ENCODE measurements at places on chromosomes 12 and 14.

- no peak for DNase-seq
Measured at GRCh38 chr12:56461235-56462159, 6.9 kb upstream of the SPRYD4 start.

- DNase-seq: peak; percentile 96
Measured at GRCh38 chr12:42961395-42961794, 371.8 kb upstream of the PRICKLE1 start.

- no peak for DNase-seq
Measured at GRCh38 chr12:130563323-130563722, 152.8 kb downstream of the RIMBP2 start.

GRCh38 chr14:33917661-33918060 is 33.2 kb downstream of the EGLN3 start:
- DNase-seq: no peak

DNA sequence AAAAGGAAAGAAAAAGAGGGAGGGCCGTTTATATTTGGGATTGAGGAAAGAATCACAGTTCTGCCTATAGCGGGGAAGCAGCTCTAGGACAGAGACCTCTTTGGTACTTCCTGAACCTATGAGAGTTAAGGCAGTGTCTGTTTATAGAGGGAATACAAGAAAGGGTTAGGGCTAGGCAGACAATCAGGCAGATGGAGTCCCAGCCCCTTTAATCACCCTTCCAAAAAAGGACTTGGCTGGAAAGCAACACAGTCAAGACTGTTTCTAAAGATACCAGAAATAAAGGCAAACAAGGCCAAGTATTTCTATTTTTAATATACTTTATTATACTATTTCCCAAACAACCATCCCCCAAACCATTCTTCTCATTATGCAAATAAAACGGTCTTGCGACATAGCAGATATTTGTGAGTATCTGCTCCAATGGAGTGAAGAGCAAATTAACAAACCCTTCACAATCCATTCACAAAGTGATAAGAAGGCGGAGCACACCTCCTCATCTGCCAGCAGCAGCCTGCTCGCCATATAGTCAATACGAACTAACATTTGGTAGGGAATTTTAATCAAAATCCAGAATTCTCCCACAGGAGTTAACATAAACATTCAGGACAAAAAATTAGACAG is 697 bp upstream of the GRIP1 start:
- DNase-seq: no peak

GRCh38 chr14:36671149-36671548 is 9.5 kb downstream of the PAX9 start:
- no peak for DNase-seq

GRCh38 chr14:72652179-72652578 is 241.7 kb downstream of the DPF3 start:
- DNase-seq: no peak

DNA sequence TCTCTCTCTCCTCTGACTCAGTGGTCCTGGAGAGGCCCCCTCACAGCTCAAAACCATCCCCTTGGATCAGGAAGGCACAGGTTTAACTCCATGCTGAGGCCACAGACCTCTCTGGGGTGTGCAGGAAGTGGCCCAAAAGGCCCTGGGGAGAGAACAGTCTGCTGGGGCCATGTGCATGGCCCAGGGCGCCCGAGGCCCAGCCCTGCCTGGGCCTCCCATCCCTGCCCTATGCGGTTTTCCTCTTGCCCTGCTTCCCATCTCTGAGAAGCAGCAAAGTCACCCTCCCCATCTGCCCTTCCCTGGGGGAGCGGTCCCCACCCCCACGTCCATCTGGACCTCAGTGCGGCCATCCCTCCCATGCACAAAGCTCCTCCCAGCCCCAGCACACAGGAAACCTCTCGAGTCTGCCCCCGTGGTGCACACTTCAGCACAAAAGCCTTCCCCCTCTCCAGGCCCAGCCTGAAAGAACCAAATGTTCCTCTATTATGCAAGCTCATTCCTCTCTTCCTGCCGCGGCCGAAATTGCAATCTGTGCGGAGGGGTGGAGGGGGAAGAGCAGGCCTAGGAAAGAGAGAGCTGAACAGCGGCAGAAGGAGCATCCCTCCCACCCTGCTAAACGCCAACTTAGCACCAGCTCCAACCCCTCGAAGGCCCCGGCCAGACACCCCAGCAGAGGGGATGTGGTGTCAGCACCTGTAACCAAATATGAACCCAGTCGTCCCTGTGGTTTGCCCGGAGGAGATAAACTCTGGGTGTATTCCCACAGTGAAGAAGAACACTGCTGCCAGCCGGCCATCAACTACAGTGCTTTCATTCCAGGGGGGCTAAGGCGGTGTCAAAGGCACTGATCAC is 108.5 kb downstream of the SCARB1 start:
- no peak for DNase-seq

DNA sequence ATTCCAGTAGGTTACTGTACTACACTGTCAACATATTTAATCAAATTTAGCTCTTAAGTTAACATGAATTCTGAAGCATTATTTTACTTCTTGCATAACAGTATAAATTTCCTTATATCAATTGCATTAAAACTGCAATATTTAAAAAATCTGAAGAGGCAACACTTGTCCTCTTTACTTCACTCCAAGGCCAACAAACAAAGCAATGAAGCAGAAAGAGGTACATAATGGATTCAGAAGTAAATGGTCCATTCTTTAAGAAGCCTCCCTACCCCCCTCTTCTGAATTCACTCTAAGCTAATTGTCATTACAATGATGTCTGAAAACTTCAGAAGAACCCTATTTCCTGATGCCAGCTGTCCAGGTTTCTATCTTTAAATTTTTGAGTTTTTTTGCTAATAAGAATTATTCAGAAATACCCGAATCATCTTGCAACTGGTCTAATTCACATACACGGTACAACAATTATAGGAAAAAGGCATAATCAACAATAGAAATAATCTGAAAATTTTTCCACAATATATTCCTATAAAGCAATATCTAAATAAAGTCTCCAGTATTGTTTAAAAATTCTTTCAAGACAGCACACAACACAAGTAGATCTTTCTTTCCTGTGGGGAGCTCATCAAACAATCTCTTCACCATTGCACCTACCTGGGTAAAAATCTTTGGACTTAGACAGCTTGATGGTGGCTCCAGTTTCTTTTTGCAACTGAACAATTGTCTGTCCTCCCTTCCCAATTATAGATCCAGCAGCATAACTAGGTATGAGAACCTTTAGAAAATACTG is 2.9 kb downstream of the NOVA1 start:
- DNase-seq: no peak

GRCh38 chr12:110015132-110015531 is 15.9 kb downstream of the ANKRD13A start:
- DNase-seq: no peak

- no peak for DNase-seq
Measured at GRCh38 chr14:95776798-95777534, 63.0 kb upstream of the TCL1A start.

GRCh38 chr14:105047283-105048016 is 17.8 kb downstream of the GPR132 start:
- DNase-seq: no peak

DNA sequence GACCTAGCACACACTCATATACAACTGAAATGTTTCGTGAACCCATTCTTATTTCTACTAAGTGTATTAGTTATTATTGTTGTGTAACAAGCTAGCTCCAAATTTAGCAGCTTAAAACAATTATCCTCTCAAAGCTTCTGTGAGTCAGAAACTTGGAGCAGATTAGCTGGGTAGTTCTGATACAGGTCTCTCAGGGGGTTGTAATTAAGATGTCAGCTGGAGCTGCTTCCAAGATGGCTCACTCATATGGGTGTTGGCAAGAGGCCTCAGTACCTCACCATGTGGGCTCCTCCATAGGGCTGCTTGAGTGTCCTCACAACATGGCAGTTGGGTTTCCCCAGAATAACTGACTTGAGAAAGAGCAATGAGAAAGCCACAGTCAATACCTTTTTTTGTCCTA is 9.8 kb downstream of the GPR135 start:
- no peak for DNase-seq

GRCh38 chr12:92701441-92701840 is 1.3 kb upstream of the PLEKHG7 start:
- no peak for DNase-seq

- no peak for DNase-seq
Measured at GRCh38 chr12:86376052-86376451, 119.9 kb upstream of the MGAT4C start.

DNA sequence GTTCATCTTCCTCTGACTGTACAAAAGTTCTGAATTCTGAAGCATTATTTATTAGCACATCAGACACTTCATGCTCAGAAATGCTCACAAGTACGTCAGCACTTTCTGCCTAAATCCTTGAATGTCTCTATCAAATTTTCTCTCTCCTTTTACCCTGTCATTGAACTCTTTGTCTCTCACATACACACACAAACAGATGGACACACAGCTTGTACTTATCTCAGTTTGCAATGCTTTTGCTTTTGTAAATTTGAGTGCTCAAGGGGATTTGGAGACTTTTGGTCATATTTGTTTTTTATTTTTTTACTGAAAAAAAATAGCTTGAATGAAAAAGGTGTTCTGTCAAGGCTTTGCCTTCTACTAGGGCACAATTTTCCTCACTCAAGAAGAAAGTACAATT is 64.2 kb upstream of the PDZRN4 start:
- no peak for DNase-seq

DNA sequence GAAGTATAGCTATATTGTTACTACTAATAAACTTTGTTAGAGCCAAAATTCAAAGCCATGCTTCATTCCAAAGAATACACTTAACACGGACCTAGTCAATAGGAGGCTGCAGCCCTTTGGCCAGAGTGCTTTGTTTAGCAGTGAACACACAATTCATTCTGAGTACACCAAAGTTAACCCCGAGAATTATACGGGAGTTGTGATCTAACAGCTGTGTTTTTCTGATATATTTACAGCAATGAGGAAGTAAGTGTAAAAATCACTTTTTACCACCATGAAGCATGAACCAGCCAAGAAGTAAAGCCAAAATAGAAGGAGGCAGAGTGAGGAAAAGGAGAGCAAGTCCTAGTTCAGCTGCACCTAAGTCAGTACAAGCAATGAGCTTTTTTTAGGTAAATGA is 156.8 kb upstream of the PDE3A start:
- DNase-seq: no peak

- DNase-seq: peak; percentile 24
Measured at GRCh38 chr12:26425587-26426260, 230.4 kb downstream of the SSPN start.

DNA sequence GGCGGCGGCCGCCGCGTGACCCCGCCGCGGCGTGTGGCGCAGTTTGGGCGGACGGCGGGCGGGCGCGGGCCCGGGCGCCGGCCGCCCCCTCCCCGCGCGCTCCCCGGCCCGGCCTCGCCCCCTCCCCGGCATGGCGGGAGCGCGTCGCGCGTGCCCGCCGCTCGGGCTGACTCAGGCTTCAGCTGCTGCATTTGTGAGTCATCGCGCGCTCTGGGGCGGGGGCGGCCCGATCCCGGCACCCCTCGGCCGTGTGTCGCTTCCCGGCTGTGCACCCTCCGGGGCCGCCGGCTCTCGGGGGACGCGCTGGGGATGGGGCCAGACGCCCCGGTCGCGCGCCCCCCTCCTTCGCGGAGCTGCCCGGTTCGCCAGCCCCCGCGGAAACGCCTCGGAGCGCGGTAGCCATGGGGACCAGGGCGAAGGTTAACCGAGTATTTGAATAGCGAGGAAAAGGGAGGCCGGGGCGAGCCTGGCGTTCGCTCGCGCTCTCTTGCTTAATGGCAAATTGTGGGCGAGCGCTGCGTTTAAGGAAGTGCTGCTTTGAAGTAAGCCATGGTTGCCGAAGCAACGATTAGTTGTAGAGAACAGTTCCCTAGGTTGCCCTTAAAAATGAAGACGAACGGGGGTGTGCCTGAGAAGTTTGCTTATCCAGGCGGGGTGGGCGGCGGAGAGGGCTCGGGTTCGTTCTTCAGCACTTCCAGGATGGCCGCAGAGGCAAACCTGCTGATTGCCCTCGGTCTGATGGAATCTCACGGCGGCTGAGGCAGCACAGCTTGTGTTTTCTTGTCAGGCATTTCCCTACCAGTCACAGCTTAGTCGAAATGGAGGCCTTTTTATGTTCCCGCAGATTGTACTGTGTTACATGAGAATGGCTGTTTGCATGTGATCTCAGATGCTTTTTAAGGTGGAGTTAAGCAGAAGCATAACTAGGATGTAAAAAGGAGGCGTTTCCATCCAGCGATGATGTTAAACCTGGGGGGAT is 896 bp downstream of the EIF5 start:
- peak; percentile 24 for DNase-seq

DNA sequence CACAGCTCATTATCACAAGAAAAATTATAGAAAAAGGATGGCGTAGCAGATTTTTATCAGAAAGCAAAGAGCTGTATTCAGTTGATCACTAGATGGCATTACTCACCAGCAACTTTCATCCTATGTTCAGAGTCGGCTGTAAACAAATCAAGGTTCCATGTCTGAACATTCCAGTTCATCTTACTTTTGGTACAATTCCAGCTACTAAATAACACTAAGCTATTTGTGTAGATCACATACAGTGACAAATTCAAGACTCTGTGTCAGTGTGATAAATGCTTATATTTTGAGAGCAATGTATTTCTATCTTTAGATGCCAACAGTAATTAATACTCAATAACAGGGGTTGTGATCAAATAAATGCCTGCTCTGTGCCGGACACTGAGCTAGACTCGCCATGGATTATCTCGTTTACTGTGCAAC is 30.1 kb downstream of the NRDE2 start:
- DNase-seq: peak; percentile 32

DNA sequence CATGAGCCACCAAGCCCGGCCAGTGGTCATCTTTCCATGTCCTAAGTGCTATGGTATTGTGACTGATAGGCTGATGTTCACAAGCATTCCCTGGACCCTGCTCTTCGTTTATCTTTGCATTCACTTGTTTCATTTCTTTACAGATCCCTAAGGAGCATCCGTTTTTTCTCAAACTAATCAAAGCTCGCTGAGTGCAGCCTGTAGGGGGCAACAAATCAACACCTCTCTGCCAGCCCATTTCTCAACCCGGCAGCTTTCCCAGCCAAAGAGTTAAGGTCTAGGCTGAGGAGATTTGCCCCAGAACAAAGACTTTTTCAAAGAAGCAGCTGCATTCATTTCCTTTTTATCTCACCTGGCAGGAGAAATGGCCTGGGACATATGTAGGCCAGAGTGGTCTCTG is 12.1 kb downstream of the SIRT4 start:
- no peak for DNase-seq

DNA sequence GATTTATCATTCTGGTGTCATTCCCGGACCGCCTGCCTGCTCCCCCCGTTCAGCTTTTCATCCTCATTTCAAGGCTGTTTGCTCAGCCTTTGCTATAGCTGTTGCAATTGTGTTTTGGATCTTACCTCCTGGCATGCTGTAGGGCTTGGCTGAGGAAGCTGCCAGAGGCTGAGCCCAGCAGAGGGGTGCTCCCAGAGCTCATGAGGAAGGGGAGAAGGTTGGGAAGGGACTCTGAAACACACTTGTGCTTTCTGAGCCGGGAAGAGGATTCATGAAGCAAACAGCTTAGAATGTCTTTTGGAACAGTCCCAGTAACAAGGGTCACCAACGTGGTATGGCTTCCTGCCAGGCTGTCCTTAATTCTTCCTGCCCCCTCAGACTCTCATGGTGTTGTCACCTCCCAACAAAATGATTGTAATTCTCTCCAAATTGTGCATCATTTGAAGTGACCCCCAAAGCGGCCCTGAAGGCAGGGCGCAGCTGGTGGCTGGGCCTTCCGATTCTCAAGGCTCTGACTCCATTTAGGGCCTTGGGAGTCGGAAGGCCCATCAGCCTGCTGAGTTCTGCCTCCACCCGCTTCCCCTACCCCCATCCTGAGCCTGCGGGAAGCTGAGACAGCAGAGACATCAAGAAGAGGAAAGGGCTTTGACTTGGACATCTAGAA is 111.9 kb upstream of the ARHGAP5 start:
- DNase-seq: no peak

Data from pulmonary artery endothelial cell (primary cell).